ENCODE measurements at places on chromosomes 11 and 22.
A peak's percentile ranks its signal among the peaks of the same experiment; 100 is the strongest.

DNA sequence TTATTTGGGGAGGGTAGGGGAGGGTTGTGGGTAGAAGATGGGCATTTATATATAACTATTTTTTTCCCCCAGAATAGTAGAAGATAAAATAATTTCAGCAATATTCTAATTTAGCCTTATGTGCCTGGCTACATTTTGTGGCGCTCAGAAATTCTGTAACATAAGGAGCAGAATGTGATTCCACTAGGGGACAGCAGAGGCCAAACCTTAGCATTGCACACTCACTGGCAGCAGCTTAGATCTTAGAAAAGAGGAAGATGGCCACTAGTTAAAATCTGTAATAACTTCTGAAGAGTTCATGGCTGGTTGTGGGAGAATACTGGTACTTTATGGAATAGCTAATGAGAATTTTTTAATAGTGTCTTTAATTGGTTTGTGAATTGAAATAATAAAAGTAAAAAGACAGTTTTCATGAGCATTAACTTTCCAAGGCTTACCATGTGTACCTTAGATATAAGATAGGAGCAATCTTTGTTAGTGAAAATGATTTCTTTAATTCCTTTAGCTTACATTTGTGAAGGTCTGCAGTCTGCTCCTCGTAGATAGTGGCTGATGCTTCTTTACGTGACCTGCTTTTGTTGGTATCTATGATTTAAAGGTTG is 33.1 kb downstream of the DDX10 start:
- DNase-seq = peak; percentile 8

GRCh38 chr11:127039591-127039990 is 39.0 kb upstream of the KIRREL3 start:
- no peak for DNase-seq

DNA sequence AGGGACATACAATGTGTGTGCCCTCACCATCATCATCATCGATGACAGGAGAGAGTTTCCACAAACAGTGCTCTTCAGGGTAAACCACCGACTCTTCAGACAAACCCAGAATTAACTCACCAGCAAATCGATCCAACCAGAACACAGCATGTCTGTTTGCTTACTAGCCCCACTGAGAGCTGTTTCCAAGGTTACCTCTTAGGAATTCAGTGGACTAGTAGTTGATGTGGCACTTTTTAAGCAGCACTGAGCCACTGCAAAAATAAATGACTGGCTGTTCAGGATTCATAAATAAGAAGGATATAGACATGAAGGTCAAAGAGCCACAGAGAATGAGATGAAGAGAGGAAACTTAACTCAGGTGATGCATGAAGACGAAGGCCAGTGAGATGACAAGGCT is 83.1 kb downstream of the PARVA start:
- no peak for DNase-seq

- no peak for DNase-seq
Observed at GRCh38 chr22:30447656-30448055, 22.1 kb downstream of the MTFP1 start.

- no peak for DNase-seq
Observed at GRCh38 chr11:75035911-75036565, 47.3 kb downstream of the NEU3 start.

All from activated CD4-positive, alpha-beta T cell treated with anti-CD3 and anti-CD28 coated beads for 24 hours (primary cell).